ENCODE measurements at places on chromosomes 3 and 15.

DNA sequence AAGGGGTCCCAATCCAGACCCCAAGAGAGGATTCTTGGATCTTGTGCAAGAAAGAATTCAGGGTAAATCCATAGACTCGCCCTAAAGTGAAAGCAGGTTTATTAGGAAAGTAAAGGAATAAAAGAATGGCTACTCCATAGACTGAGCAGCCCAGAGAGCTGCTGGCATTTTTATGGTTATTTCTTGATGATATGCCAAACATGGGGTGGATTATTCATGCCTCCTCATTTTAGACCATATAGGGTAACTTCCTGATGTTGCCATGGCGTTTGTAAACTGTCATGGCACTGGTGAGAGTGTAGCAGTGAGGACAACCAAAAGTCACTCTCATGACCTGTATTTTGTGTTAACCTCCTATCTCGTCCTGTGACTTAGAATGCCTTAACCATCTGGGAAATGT lies 142.2 kb downstream of the DOCK3 start:
- no peak for DNase-seq

- DNase-seq = no peak
Measured at GRCh38 chr3:60316121-60316797, 935.0 kb downstream of the FHIT start.

- no peak for DNase-seq
Measured at GRCh38 chr3:40574661-40575060, 49.9 kb downstream of the ZNF621 start.

DNA sequence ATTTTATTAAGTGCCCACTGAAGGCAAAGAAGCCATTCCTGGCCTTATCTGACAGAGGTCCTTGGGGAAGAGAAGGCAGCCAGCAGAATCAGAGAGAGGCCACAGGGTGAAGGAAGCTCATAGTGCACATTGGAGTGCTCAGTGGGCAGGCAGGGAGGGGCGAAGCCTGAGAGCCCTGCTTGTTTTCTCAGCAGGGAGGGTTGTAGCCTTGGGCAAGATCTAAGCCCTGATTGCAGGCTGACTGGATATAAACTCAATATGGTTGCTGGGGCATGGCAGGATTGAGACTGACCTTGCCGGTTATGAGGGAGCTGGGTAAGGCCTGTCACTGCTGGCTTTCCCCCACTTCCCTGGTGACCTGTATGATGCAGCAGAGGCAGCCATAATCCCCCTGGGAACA lies 7.5 kb upstream of the IGSF11 start:
- no peak for DNase-seq

All from bronchial epithelial cell (primary cell).